ENCODE measurements at places on chromosomes 3 and 15. TPM values are rescaled to one million over a fixed set of nuclear protein-coding genes. Genes with fewer than 3 reads are reported as not detected.

GRM7 gene
- total RNA-seq, result 0.05 TPM

LSMEM2 gene
- not detected for total RNA-seq

ARPIN gene
- 14.8 TPM for total RNA-seq

UPK1B gene
- not detected for total RNA-seq

MYL3 gene
- total RNA-seq, result 0.14 TPM

GPX1 gene
- total RNA-seq, result 439 TPM

INSYN1 gene
- not detected for total RNA-seq

ISL2 gene
- 1.2 TPM for total RNA-seq

SPATA12 gene
- total RNA-seq, result 0.17 TPM

C3orf18 gene
- 3.6 TPM for total RNA-seq

ZIC1 gene
- total RNA-seq, result under 0.01 TPM

ANKUB1 gene
- not detected for total RNA-seq

C3orf85 gene
- total RNA-seq, result not detected

DNA sequence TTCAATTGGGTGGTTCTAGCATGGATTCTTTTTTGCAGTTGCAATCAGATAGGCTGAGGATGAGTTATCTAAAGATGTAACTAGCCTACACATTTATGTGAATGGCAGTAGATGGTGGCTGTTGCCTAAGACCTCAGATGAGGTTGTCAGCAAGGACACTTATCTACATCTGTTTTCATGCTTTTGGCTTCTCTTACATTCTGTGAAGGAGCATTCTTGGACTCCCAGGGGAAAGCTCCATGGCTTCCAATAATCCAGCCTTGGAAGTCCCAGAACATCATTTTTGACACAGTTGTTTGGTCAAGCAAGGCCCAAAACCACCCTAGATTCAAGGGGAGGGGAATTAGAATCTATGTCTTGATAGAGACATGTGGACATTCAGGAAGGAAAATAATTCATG is 332.2 kb upstream of the RBMS3 start:
- DNase-seq, result no peak

DNA sequence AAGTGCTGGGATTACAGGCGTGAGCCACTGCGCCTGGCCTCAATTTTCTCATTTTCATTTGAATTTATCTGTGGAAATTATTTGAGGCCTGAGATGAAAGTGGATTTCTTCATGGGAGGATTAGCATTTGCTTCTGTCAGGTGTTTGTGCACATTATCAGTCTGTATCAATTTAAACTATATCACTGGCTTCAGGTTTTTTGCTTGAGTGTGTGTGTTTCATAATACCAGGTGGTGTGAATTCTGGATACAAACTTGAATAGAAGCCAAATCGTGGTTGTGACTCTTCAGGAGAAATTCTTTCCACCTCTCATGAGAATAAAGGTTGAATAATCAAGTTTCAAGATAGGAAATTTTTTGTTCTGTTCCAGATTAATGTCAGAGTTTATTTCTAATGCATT is 56.4 kb downstream of the CGGBP1 start:
- no peak for DNase-seq

DNA sequence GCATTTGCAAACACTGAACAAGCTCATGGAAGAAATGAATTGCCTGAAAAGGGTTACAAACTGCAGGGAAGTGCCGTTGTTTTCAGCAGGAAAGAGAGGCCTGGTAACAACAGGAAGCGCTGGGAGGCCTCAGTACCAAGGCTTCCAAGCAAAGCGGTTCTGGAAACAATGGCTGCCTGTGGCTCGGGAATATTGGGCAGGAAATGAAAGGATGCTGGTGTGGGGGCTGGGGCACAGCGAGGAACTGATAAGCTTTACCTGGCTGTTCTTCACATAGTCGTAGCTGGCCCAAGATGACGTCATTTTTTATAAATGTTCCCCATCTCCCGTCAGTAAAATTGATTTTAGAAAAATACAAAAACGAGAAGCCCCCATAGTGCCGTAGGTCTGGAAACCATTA is 55.9 kb downstream of the ARHGAP31 start:
- DNase-seq, result peak; percentile 91

GRCh38 chr3:138861798-138862197 is 27.1 kb upstream of the PIK3CB start:
- DNase-seq, result peak; percentile 53

DNA sequence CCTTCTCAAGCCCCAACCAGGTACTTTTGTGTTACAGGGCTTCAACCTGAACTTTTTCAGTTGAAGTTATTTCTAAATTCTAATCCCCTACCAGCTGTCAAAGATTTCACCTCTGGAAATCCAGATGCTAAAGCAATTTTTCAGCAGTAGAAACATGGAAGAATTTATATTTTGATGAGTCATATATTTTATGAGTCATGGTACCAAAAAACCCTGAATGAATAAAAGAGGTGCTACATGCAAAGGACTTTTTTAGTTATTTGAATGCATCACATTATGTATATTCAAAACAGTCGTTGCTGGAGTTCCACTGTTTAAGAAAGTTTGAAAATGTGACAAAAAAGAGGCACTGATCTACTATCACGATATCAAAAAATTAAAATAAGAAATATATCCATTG is 96.0 kb upstream of the ZNF385D start:
- DNase-seq, result no peak

GRCh38 chr15:98241032-98241554 is 280.6 kb downstream of the ARRDC4 start:
- DNase-seq, result no peak

DNA sequence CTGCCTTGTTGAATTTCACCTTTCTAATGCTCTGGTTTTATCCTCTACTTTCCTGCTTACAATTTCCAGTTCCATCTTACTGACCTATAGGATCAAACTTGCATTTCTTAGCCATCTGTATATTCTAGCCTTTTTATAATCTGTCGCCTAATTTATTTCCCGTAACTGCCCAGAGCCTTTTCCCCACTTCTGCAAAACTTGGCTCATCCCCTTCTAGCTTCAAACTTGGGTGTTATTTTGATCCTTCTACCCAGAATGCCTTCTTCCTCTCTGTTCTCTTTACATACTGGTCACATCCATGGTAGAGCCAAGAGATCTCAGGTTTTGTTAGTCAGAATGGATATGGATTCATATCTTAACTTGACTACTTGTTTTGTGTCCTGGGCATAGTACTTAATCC is 2.6 kb downstream of the SACM1L start:
- no peak for DNase-seq

GRCh38 chr3:102741105-102741504 is 306.3 kb downstream of the ZPLD1 start:
- no peak for DNase-seq

DNA sequence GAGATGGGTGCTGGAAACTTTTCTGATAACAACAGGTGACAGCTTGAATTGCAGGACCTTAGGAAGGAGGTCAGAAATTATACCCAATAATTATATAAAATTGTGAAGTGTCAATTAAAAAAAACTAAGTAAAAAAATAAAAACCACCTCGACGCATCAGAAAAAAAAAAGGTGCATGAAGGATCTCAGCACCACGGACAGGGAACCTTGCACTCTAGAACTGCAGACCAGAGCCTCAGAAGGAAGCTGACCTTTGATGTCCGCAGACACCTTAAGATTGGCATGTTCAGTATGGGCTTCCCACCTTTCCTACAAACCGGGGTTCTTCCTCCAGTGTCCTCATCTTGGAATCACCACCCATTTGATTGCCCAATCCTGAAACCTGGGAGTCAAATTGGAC is 60.9 kb downstream of the SCN10A start:
- DNase-seq, result peak; percentile 34

- DNase-seq, result peak; percentile 60
Measured at GRCh38 chr3:119294696-119295671, 801 bp downstream of the ARHGAP31 start.

GRCh38 chr3:141452045-141452444 is 34.8 kb upstream of the RASA2 start:
- DNase-seq, result peak; percentile 80

- no peak for DNase-seq
Measured at GRCh38 chr3:40464339-40465110, 7.4 kb downstream of the RPL14 start.

DNA sequence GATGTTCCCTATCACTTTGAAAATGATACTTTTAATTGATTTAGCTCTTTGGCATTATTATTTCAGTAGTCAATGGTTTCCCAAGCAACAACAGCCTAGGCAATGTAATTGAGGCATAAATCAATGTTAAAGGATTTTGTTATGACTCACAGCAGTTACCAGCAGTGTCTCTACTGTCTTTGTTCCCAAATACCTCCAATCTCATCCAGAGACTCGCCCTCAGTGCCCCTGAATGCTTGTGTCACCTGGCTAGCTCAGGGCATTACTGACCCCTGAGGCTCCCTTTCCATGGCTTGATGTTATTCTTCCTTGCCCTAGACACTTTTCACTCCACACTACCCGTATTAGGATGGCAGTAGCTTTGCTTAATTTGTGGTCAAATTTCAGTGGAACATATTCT is 227.2 kb downstream of the SQOR start:
- DNase-seq, result no peak

- DNase-seq, result no peak
Measured at GRCh38 chr3:82942041-82942440, 1180.6 kb upstream of the GBE1 start.

- no peak for DNase-seq
Measured at GRCh38 chr3:82587174-82587573, 825.7 kb upstream of the GBE1 start.

DNA sequence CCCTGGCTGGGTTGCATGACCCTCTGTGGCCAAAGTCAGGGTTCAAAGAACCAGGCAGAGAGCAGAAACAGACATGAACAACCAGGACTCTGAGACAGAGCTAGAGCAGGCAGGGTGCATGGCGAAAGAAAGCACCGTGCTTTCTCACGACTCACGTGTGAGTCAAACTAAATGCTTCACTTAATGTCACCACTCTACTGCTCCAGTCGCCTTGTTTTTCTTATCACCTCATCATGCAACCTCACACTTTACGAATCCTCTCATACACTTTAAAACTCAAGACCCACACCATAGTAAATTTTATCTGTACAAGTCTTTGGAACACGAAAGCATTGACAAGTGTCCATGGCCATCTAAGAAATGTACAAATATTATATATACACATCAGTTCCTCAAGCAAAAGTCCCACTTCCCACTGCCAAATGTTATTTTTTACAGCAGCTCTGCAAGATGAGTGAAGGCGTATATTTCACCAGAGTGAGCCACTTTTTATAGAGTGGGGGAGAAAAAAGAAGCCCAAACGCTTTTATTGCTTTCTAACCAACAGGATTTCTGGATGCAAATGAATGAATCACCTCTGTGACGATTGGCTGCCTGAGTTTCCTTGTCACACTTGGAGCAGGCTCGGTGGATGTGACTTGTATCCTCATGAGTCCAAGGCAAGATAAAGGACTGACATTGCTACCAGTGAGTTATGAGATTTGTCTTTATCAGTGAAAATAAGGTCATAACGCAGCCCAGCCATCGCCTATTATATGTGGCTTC is 16.0 kb upstream of the MEGF11 start:
- peak; percentile 47 for DNase-seq

GRCh38 chr15:91921188-91921842 is 67.8 kb downstream of the SLCO3A1 start:
- no peak for DNase-seq

DNA sequence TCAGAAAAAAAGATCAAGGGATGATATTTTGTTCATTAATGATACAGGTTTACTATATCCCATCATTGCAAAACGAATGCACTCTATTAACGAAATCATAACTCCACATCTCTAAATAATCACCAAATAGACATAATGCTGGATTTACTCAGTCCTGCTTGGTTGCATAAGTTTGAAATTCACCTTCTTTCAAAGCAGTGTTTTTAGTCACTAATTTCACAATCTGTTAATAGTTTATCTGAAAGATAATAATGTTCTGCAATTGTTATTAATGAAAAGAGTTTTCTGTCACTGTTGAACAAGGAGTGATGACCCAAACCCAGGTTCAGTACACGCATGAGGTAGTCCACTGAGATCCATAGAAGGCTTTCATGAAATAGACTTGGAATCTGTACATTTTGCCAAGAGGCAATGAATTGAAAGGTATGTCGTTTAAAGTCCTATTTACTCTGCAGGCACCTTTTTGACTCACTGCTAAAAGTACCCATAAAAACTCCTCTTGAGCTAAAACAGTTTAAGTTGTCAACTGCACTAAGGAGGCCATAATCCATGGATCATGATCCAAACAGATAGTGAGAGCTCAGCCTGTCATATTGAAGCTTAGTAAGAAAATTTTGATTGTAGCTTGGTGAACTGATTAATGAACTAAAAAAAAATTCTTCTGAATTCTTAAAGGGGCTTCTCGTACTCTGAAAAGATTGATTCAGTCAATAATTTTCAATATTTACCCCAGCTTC is 75.6 kb upstream of the MBNL1 start:
- no peak for DNase-seq

DNA sequence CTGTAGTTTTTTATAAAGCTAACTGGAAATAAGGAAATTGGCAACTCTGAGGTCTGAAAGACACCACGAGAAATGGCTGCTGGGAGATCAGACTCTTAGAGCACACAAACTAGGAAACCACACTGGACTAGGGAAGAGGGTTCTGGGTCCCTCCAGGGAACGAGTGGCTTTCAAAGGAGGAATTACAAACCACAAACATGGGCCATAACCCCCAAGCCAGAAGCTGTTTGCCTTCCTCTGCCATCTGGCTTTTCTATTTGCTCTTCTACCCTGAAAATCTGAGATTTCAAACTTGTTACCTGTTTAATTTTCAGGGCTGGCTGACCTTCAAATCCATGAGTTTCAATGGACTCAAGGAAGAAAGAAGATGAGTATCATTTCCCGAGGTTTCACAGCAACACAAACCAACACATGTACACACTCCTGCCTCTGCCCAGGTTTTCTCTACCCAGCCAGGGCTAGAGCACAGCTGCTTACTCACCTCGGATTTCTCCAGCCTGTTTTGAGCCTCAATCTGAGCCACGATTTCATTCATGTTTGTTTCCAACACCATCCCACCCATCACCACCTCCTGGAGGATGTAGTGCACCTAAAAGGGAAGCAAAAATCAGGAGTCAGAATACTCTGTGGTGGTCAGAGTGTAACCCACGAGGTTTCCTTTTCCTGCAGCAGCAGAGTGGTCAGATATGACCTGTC is 22.6 kb upstream of the ANPEP start:
- DNase-seq, result peak; percentile 31

DNA sequence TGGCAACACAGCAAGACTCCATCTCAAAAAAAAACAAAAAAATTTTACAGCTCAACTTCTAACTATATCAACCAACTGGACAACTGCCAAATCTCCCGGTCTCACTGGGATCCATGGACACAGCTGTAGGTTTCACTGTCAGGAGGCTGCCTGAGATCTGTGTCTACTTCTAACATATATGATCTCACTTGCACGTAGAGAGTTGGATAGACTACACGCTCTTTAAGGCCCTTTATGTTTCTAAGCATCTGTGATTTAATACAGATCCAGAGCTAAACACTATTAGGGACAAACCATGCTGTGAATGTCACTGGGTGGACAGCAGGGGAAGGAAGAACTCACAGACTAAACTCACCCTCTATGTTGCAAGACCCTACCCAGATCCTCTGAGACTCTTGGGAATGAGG is 13.0 kb upstream of the APOD start:
- no peak for DNase-seq

DNA sequence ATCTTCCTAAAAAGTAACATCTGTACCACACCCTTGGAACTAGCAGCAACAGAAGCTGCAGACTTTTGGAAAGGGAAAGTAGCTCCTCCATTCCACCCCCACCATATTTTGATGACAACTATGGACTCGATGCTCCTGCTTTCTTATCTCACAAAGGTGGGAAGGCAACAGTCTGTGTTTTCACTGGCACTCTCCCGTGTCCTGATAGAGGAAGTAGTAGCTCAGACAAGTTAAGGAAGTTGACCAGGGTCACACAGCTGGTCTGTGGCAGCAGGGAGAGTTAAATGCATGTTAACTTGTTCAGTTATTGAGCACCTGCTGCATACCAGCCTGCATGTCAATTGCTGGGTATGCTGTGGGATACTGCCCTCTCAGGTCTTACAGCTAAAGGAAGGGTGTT is 33.1 kb downstream of the BHLHE40 start:
- DNase-seq, result peak; percentile 34
